ENCODE measurements at places on chromosomes 7 and 10.

- no peak for DNase-seq
These were observed 48.3 kb downstream of the BAIAP2L1 start for GRCh38 chr7:98352621-98353020.

DNA sequence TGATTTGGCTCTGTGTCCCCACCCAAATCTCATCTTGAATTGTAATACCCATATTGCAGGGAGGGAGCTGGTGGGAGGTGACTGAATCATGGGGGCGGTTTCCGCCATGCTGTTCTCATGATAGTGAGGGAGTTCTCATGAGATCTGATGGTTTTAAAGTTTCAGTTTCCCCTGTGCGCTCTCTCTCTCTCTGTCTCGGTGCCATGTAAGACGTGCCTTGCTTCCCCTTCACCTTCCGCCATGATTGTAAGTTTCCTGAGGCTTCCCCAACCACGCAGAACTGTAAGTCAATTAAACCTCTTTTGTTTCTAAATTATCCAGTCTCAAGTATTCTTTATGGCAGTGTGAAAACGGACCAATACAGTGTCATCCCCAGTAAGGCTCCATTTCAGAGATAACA is 48.3 kb upstream of the CHCHD3 start:
- DNase-seq: no peak

- no peak for DNase-seq
These were observed 1.5 kb downstream of the AQP1 start for GRCh38 chr7:30912986-30913811.

DNA sequence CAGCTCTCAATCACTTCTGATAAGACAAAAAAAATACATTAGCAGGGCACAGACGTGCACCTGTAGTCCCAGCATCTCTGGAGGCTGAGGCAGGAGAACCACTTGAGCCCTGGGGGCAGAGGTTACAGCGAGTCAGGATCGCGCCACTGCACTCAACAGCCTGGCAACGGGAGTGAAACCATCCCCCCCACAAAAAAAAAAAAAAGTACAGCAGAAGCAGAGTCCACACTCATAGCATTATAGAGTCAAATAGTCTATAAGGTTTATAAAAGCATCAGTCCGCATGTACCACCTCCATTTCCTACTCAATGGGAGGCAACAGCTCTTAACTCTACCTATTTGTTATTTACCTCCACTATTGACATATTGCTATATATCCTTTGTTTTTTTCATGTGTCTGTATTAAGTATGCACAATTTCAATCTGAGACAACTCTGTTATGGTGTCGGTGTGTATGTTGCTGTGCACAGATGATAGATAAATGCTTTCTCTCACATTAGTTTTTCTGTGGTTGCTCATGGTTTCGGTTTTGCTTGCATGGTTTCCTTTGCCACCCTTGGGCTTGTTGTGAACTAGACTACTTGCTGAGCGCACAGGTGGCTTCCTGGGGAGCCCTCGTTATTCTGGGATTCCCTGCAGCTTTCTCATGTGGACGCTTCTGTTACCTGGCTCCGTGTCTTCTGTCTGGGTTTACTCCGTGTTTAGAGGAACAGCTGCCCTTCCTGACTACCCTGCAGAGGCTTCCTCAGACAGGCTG is 40.4 kb downstream of the PROSER2 start:
- DNase-seq: no peak

DNA sequence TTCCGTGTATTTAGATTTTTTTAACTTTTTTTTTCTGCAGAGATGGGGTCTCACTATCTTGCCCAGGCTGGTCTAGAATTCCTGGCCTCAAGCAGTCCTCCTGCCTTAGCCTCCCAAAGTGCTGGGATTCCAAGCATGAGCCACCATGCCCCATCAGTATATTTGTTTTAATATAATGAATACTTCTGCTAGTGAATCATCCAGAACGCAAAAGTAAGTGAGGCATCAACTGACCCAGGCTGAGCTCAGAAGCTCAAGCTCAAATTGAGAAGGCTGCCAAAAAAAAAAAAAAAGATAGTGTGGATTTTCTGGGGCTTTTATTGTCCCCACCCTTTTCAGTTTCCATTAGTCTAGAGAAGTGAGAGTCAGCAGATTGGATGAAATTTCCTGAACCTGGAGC is 39.0 kb upstream of the TECTB start:
- DNase-seq: no peak

DNA sequence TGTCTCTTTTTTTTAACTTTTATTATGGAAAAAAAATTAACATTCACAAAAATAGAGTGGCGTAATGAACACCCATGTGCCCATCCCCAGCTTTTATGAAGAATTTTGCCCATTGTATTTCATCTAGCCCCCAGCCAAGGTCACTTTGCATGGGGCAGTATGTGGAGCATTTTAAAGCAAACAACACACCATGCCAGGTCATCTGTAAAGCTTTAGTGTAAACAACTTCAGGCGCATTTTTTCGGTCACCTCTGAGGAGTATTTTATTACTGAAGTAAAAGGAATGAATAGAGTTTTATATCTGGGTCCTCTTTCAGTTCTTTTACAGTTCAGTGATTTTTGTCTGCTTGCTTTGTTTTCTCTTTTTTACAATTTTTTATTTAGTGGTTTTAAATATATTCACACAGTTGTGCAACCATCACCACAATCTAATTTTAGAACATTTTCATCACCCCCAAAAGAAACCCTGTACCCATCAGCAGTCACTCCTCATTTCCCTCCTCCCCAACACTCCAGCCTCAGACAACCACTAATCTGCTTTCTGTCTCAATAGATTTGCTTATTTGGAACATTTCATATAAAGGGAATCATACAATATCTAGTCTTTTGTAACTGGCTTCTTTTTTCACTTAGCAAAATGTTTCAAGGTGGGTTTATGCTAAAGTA is 87.9 kb downstream of the SLC37A3 start:
- DNase-seq: no peak

GRCh38 chr7:145036604-145037405 is 201.0 kb upstream of the TPK1 start:
- DNase-seq: peak; percentile 12

DNA sequence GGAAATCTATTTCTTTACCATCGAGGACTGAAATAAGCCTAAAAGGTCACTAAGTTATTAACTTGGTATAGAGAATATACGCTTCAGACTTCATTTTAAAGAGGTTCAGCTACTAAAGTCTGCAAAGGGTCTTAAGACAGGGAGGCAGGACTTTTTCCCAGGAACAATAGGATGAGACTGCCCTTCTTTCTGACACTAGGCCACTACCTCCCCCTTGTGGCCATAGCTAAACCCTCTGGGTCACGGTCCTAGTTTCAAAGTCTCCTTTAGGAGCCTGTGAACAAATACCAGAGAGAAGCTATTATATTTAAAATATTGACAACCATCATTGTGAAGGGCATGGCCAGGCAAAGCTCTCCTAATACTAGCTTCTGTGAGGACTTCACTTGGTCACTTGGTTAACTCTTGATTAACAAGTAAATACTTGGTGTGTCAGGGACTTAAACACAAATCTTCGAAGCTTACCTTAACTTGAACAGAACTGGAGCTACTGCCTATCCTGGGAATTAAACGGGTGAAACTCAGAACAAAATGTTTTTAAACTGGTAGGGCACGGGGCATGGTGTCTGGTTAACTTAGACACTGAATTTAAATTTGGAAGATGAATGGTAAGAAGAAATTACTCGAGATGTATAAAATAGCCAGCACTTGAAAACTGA is 75.6 kb downstream of the CCDC6 start:
- DNase-seq: peak; percentile 27

GRCh38 chr10:43890124-43890523 is 241.4 kb upstream of the ZNF32 start:
- DNase-seq: no peak

DNA sequence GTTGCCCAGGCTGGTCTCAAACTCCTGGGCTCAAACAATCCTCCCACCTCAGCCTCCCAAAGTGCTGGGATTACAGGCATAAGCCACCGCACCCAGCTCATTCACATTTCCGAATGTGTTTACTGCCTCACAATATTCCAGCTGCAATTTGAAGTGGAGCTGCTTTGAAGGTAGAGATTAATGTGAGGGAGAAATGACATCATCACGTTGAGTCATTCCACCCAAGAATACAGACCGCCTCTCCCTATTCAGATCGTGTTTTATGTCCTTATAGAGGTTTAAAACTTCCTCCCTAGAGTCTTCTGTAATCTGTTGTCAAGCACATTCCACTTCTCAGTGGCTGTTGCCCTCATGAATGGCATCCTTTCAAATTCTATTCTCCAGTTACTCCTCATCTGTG is 100.4 kb upstream of the PDGFA start:
- DNase-seq: no peak

DNA sequence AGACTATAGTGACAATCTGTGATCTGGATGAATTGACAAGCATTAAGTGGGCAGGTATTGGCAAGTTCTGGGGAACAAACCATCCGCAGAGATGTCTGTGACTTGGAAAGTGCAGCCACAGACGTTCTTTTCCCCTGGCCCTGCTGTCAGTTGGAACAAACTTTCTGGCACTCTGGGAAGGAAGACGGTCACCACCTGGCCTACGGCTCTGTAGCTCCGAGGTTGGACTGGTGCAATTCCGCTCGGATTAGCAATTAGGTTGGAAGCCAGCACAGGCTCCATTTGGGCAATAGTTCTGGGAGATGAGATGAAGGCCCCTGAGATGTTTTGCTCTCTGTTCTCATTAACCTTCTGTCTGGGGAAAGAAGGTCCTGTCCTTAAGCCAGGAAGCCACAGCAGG is 437.5 kb downstream of the CALN1 start:
- DNase-seq: no peak

GRCh38 chr7:12386313-12386740 is 17.3 kb downstream of the VWDE start:
- DNase-seq: peak; percentile 16

- no peak for DNase-seq
These were observed 29.3 kb downstream of the AP3M1 start for GRCh38 chr10:74121368-74121767.

GRCh38 chr7:29146888-29147609 is 712 bp upstream of the CPVL start:
- DNase-seq: no peak

GRCh38 chr7:67637023-67637358 is 640.4 kb downstream of the TYW1 start:
- DNase-seq: peak; percentile 17

DNA sequence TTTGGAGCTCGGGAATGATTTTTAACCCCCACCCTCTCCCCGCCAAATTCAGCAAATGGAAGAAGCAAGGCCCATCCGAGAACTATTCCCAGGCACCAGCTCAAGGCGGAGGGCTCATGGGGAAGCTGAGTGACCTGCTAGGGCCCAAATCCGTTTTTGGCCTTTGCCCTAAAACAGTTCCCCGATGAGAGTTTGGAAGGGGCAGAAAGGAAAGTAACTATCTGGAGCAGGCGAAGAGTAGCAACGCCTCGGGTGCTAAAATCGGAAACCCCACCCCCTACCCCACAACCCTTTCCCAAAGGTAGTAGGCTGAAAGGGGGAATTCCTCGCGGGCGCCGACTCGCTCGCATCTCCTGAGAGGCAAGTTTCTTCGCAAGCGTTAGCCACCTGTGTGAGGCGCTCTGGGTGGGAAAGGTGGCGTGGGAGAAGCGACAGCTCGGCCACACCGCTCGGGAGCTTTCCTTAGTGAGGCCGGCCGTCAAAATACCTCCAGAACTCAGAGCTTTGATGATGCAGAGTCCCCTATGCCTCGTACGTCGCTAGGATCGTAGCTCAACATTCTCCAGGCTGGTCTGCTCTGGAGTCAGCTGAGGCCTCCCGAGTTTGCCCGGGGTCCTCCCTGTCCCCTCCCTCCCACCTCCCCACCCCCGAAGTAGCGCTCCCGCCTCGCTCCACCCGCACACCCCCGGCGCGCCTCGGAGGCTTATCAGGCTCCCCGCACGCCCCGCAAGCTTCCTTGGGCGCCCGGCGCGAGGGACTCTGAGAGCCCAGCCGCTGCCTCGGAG is 642 bp upstream of the PRKG1 start:
- DNase-seq: no peak

DNA sequence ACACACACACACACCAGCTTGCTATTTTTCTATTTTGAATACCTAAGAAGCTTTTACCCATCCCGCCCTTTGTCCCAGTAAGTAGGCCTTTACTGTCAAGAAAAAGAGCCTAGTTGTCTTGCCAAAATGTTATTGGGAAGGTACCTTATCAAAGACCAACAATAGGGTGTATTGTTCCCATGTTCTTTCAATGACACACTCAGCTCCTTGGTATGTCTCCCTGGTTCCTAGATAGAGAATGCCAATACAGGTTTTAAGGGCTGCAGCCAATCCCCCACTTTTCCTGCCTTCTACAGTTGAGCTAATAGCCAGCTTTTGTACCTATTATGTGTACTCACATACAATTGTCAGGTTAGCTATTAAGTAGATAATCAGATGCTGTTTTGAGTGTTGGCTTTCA is 92.0 kb upstream of the LRRTM3 start:
- no peak for DNase-seq

- DNase-seq: no peak
These were observed 20.1 kb downstream of the UPP1 start for GRCh38 chr7:48108959-48109847.

GRCh38 chr10:74750848-74751274 is 75.5 kb upstream of the KAT6B start:
- DNase-seq: no peak

DNA sequence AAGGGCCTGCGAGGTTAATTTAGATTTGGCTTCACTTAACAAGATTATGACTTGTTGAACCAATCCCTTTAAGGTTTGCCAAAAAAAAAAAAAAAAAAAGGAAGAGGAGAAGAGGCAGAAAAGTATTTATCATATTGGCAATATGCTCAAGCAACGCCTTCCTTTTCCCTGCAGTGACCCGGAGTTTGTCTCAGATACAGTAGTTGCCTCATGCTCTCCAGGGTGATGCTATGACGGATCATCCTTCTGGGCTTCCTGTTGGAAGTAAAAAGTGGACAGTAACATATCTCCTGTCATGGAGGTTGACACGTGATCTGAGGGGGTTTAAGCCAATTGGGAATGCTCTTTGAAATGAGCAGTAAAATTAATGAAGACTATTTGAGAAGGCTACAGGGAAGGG is 117.3 kb downstream of the BMPER start:
- DNase-seq: no peak

DNA sequence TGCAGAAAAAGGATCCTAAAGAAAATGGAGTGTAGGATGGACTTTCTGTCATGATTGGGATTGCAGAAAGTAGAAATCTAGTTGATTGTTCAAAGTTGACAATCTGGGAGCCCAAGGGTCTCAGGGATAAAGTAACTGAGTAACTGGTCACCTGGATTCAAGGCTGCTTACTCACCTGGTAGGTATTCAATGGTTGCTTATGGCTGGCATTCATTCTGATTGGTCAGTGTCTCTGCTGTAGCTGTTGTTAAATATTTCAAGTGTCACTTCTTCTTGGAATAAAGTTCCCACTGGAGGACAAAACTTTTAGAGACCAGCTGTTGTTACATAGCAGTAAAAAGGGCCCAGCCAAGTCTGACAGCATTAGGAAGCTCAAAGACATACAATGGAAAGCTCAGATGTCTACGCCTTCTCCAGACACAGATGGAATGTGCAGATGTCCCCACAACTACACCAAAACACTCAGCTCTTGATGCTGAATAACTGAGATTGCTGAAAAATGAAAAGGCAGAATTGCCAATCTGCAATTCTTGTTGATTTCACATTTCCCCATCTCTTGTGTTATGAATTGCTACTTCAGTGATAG is 106.9 kb downstream of the ZNF467 start:
- DNase-seq: no peak

DNA sequence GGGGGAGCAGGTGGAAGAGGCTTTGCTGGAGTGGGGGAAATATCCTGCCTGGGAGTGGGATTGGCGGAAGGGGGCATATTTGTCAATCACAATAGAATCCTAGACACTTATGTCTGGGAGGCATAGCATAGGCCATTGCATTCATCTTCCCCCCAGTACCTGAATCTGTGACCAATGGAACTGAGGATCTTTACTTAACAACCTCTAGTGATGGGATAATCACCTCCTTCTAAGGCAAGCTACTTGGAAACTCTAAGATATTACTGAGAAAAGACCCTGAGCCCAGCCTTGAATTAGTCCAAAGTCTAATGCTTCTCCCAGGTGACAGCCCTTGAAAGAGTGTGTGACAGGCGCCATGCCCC is 90.7 kb downstream of the NPSR1 start:
- DNase-seq: no peak

Data from NCI-H1930 (cell line).